ENCODE measurements at places on chromosomes 11 and 22. TPM values are rescaled to one million over a fixed set of nuclear protein-coding genes. Genes with fewer than 3 reads are reported as not detected.

DNA sequence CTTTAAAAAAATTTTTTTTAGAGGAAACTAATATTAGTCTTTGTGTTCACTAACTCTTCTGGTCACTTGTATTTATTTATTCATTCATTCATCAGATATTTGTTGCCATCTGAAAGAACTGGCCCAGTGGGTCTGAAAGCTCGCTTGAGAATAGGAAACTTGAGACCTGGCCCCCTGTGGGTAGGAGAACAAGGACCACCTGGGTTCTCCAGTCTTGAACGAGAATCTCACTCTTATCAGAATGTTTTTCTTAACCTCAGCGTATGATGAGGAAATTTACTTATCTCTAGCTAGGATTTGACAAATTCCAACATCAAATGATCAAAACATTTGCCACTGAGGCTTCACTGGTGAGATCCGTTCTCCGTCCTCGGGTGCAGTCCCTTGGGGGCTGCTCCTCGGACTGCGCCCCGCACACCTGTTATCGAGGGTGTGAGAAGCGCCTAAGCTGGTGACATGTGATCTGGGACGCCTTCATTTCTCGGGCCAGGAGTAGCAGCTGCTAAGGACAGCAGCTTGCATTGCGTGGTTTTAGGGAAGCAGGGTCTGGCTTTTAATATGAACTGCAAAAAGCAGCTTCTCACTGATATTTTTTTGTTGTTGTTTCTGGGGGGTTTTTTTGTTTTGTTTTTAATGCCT, 6.3 kb downstream of the C22orf31 start:
- DNase-seq: no peak

DNA sequence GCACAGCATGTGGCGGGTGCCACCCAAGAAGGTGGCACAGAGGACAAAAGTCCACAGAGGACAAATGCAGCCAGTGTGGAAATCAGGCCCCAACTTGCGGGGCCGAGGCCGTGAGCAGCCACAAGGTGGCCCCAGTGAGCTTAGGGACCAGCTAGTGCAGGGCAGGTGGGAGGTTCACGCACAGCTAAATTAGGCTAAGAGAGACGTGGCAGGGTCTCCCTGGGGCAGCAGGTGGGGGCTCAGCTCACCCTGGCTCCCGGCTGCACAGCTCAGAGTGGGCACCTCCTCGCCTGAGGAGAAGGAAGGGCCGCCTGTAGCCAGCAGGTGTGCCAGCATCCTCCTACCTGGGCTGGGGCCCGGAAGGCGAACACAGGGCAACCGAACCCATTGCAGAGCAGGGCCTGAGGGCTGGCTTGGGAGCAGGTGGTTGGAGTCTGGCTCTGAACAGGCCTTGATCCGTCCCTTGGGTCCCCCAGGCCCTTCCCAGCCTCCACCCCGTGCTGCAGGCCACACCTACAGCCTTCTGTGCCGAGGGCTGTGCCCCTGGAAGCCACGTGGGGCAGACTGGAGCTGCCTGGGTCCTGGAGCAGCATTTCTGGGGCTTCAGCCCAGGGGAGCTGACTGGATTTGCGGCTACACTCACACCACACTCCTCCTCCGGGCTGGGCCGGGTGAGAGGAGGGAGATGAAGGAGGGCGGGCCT, 26.1 kb upstream of the CELSR1 start:
- peak; percentile 89 for DNase-seq

DNA sequence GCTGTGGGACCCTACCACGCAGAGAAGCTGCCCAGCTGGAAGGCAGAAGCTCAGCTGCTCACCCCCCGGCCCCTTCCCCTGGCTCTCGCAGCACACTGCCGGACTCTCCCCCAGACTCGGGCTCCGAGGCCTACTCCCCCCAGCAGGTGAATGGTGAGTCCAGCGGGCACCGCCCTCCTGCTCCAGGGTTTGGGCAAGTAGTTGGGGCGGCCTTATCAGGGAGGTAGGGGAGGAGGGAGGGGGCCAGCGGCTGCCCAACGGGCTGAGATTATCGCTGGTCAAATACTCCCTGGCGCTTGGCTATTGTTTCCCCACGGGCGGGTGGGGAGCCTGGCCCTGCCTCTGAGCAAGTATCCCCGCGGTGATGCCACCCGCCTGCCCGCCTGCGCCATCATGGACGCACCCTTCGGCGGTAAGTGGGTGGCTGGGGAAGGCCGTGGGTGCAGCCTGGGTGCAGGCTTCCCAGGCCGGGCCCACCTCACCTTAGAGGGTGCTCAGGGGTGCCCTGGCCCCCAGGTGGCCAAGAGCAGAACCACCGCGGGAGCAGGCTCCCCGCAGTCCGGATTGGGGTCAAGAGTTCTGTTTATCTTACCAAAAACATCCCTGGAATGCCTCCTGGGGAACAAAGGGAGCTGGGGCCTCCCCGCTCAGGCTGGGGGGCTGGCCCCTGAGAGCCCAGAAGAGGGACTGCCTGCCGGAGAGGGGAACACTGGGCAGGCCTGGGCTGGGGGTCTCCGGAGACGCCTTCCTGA, 16.9 kb downstream of the MYRF start:
- DNase-seq: no peak

DNA sequence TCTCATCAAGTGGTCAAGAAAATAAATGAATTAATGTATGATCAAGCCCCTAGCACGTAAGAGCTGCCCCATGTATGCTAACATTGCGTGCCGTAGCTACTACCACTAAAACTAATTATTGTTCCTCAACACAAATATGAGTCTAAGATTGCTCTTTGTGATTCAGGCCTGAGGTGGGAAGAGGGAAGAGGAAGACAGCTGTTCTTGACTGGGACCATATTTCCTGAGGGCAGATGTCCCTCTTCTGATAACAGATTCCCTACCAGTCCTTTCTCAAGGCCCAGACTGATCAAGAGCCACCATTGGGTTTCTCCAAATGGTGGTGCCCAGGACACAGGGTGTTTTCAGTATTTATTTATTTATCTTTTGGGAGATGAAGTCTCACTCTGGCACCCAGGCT, 87.2 kb upstream of the CADM1 start:
- DNase-seq: no peak

Gene APOA5
- total RNA-seq: not detected

Gene OR5P2
- not detected for total RNA-seq

Gene RIMBP3C
- 0.22 TPM for total RNA-seq

Gene SPINDOC
- 83.7 TPM for total RNA-seq

Gene SYTL2
- total RNA-seq: 4.0 TPM

Data from glutamatergic neuron (in vitro differentiated cells).